Cerebellum (tissue), 4 donors: ENCODE measurements at places on chromosomes 13 and 19. TPM values are rescaled to one million over a fixed set of nuclear protein-coding genes. Genes with fewer than 3 reads are reported as not detected.
A peak's percentile ranks its signal among the peaks of the same experiment; 100 is the strongest.

GRCh38 chr13:32087955-32088747 is 56.6 kb downstream of the FRY start:
- DNase-seq = no peak

GRCh38 chr19:3556978-3557460 is 367 bp downstream of the MFSD12 start:
- no peak for DNase-seq

GRCh38 chr13:106029676-106030290 is 505.7 kb downstream of the EFNB2 start:
- DNase-seq = peak; percentile 71

DNA sequence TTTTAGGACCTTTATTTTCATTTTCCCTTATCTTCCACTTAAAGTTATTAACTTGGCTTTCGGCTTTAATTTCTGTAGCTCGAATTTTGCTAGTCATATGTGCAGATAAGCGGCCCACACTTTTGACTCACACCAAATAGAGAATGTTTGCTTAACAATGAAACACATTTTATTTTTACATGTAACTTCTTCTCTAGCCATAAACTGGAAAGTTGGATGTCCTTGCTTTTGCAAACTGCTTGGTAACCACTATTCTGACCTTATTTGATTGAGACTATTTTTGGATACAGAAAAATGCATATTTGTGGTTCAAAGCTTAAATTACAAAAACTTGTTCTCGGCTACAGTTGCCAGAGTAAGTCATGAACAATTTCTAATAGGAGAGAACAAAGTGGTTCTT is 600.0 kb downstream of the KCTD12 start:
- DNase-seq = no peak

DNA sequence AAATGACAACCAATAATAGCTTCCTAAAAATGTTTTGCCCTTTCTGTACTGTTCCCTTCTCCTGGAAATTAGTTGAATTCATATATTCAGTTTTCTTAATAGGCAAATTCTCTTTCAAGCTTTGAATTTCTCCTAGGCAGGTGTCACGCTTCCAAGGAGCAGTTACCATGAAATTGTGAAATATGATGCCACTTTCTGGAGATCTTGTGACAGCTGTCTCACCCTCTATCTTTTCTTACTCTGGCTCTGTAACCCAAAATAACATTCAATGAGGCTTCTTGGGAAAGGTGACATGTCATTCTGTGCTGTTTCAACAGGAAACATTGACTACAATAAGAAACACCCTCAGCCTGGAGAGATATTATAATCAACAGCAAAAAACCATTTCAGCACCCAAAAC is 80.3 kb upstream of the MRI1 start:
- DNase-seq = no peak

DNA sequence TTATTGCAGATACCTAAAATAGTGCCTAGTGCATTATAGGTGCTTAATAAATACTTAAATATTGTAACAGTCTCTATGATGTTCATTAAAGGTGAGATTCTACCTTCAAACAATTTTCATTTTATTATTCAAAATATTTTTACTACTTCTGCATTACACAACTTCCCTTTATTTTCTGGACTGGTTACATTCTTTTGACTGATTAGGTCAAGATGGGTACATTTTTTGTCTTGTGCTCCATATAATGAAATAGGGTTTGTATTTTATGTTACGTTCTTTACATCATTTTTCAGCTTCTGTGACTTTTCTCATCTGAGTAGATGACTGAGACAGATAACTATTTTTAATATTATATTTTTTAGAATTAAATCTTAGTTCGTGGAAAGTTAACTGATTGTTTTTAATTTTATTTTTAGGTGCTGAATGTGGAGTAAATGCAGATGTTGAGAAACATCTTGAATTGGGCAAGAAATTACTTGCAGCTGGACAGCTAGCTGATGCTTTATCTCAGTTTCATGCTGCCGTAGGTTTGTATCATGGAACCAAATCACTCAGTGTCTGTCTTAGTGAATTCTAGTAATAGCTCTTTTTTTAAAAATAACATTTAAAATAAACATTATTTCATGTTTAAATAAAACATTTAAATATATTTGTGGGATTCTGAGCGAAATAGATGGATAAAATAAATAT is 32.0 kb downstream of the DNAJC3 start:
- no peak for DNase-seq

- DNase-seq = no peak
Observed at GRCh38 chr13:52780092-52780491, 40.5 kb upstream of the CNMD start.

GRCh38 chr13:29749401-29750182 is 100.8 kb downstream of the UBL3 start:
- no peak for DNase-seq

DNA sequence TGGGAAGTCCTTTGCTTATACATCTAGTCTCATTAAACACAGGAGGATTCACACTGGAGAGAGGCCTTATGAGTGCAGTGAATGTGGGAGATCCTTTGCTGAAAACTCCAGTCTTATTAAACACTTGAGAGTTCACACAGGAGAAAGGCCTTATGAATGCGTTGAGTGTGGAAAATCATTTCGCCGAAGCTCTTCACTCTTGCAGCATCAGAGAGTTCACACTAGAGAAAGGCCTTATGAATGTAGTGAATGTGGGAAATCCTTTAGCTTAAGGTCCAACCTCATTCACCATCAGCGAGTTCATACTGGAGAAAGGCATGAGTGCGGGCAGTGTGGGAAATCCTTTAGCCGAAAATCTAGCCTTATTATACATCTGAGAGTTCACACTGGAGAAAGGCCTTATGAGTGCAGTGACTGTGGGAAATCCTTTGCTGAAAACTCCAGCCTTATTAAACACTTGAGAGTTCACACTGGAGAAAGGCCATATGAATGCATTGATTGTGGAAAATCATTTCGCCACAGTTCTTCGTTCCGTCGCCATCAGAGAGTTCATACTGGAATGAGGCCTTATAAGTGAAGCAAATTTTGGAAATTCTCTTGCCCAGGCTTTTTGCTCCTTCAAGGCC is 9.9 kb downstream of the ZNF586 start:
- no peak for DNase-seq

- peak; percentile 24 for DNase-seq
Observed at GRCh38 chr13:114043421-114044053, 69.7 kb upstream of the C13orf46 start.

- DNase-seq = no peak
Observed at GRCh38 chr13:97702614-97703013, 250.9 kb upstream of the IPO5 start.

GRCh38 chr19:23762548-23762883 is 3.8 kb upstream of the ZNF681 start:
- no peak for DNase-seq

DNA sequence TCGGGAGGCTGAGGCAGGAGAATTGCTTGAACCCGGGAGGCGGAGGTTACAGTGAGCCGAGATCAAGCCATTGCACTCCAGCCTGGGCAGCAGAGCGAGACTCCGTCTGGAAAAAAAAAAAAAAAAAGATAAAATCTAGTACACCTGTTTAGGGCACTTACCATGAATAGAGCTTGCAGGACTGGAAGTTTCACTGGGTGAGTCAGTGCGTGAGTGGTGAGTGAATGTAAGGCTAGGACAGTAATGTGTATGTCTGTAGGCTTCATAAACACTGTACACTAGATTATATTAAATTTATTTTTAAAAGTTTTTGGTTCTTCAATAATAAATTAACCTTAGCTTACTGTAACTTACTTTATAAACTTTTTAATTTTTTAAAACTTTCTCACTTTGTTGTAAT is 22.9 kb downstream of the PPP5C start:
- DNase-seq = no peak

GRCh38 chr13:107466326-107467099 is 748.8 kb downstream of the LIG4 start:
- DNase-seq = no peak

GRCh38 chr19:29376855-29377354 is 148.9 kb upstream of the VSTM2B start:
- DNase-seq = no peak

DNA sequence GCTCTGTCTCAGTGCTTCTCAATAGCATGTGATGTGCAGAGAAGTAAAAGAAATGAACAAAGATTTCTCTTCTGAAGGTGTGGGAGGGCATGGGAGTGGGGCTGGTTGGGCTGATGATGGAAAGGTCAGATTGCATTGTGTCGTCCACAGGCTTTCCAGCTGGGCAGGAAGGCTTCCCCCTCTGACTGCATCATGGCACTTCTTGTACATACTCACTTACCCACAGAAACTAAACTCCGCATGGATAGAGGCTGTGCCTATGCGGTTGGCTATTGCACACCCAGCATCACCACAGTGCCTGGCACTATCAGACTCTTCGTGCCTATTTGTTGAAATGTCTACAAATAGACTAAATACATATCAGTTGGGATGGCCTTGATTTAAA is 24.4 kb upstream of the TNFSF11 start:
- no peak for DNase-seq

DNA sequence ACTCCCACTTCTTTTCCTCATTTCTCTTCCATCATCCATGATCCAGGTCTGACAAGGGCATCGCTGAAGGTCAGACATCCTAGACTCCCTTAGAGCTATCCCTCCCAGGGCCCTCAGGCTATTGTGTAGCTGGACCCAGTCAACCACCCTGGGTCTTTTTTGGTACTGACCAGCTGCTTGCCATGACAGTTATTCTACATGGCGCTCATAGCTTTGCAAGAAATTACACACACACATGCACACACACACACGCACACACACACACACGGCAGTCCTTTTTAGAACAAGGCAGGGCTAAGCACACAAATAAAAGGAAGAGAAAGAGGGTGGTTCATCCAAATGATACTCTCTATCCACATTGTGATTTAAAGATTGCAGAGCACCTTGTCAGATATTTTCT is 18.3 kb downstream of the SIAH3 start:
- no peak for DNase-seq

DNA sequence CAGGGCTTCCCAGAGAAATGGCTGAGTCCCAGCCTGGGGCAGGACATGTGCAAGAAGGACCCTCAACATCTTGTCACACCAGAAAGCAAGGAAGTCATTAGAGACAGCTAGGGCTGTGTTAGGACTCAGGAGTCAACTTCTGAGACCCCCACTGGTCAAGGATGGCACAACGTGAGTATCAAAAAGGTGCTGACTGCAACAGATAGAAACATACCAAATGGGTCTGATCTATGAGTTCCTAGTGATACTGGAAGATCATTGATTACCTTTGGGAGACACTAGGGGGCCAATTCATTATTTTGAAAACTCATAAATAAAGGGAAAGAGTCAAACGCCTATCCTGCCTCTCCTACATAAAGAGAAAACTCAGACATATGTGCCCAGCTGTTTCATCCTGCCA is 73.5 kb upstream of the GJB6 start:
- DNase-seq = no peak

DNA sequence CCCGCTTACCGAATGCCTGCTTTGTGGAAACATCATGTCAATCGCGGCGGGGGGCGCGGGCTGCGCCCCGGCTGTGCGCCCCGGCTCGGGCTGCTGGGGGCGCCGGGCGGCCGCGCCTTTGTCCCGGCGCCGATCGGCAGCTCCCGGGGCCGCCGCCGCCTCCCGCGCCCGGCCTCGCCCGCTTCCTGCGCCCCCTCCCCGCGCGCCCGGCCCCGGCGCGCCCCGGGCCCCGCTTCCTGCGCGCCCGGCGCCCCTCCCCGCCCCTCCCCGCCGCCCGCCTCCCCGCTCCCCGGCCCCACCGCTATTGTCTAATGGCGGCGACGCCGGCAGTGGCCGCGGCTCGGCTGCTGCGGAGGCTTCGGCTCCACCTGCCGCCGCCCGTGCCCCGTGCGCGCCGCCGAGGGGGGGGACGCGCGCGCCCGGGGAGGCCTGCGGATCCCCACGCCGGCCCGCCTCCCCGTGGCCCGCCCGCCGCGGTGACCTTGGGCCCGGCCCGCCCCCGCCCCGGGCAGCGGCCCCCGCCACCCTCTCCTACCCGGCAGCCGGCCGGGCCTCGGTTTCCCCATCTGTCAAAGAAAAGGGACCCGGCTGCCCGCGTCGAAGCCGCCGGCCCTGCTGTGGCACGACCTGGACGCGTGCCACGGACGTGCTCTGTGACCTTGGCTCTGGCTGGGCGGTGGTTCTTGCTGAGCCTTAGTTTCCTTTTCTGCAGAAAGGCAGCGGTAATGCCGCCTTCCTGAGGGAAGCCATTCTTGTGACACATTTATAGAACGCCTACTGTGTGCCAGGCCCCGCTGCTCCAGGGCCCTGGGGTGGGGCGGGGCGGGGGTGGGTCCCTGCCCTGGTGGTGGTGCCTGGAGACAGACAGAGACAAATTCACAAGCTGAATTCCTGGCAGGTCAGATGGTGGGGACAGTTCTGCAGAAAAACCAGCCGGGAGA is at the start of gene TLE5:
TSS of gene TLE5 (minus strand) at position 331 of the 941 bp plus-strand sequence. CDS start at position 36, 295 bp downstream.
- DNase-seq = peak; percentile 85

- DNase-seq = no peak
Observed at GRCh38 chr19:8131517-8131916, 17.9 kb downstream of the FBN3 start.

- no peak for DNase-seq
Observed at GRCh38 chr19:33562636-33563035, 41.0 kb upstream of the PEPD start.

- no peak for DNase-seq
Observed at GRCh38 chr13:94251831-94252608, 227.5 kb downstream of the DCT start.

- no peak for DNase-seq
Observed at GRCh38 chr13:21884965-21885567, 214.2 kb downstream of the FGF9 start.

DNA sequence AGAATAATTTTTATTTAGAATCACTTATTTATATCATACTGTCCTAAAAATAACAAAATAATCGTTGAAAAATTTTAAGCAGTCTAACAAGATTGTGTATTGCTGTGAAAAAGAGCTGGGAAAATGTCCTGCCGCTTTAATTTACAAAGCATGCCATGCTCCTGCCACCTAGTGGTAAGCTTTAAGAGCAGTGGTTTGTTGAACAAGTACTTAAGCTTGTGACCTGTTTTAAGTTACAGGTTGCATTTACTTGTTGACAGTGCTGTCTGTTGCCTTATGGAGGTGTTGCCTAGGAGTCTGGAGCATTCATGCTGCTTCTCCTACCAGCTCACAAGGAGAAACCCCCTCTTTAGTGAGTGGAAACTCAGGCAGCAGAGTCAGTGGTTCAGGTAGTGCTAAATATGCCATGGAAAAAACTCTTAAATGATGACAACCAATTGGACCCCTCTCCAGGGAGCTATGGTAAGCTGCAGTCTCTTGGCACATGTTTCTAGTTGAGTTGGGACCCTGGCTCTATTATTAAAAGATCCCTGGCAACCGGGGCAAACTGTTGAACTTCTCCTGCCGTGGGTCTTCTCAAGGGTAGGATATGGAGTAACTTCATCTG is 68.4 kb downstream of the SPATA13 start:
- peak; percentile 35 for DNase-seq

- DNase-seq = peak; percentile 43
Observed at GRCh38 chr19:55088543-55089341, 13.1 kb downstream of the EPS8L1 start.

FREM2 gene
- 30.4 TPM for total RNA-seq

PSG3 gene
- 0.36 TPM for total RNA-seq

TMEM221 gene
- total RNA-seq = 0.45 TPM

AXL gene
- 10.6 TPM for total RNA-seq

NLRP4 gene
- total RNA-seq = not detected

ZNF564 gene
- total RNA-seq = 25.8 TPM

ELSPBP1 gene
- total RNA-seq = not detected

ZNF616 gene
- total RNA-seq = 27.1 TPM

MCF2L gene
- 109 TPM for total RNA-seq

ZNF444 gene
- total RNA-seq = 10.0 TPM

GNG7 gene
- 4.5 TPM for total RNA-seq

CAPNS1 gene
- total RNA-seq = 89.6 TPM
